ENCODE measurements at places on chromosomes 13 and 19. TPM values are rescaled to one million over a fixed set of nuclear protein-coding genes. Genes with fewer than 3 reads are reported as not detected.

Gene ATXN8OS
- not detected for total RNA-seq

Gene ERFL
- total RNA-seq: 0.34 TPM

Gene RNF113B
- total RNA-seq: not detected

Gene ZNF497
- total RNA-seq: 0.76 TPM

Gene C19orf67
- not detected for total RNA-seq

Gene GNG8
- total RNA-seq: not detected

Gene CBLC
- total RNA-seq: 6.1 TPM

Gene GNG7
- total RNA-seq: 5.7 TPM

Gene ZNF665
- total RNA-seq: 3.7 TPM

All from left lung (tissue), 14 donors.